ENCODE measurements at places on chromosomes 16 and 17.

DNA sequence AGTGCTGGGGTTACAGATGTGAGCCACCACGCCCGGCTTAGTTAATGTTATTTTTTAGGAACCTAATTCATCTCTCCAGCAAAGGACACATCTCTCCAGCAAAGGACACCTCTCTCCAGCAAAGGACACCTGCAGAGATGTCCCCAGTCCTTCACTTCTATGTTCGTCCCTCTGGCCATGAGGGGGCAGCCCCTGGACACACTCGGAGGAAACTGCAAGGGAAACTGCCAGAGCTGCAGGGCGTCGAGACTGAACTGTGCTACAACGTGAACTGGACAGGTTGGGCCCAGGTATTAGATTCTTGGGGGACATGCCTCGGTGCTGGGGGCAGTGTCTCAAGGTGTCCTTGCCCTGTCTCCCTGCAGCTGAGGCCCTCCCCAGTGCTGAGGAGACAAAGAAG is 4.7 kb downstream of the PFAS start:
- no peak for DNase-seq

GRCh38 chr17:15185625-15185991 is 79.5 kb downstream of the PMP22 start:
- no peak for DNase-seq

GRCh38 chr17:36188891-36189306 is 7.7 kb downstream of the CCL3L1 start:
- no peak for DNase-seq

DNA sequence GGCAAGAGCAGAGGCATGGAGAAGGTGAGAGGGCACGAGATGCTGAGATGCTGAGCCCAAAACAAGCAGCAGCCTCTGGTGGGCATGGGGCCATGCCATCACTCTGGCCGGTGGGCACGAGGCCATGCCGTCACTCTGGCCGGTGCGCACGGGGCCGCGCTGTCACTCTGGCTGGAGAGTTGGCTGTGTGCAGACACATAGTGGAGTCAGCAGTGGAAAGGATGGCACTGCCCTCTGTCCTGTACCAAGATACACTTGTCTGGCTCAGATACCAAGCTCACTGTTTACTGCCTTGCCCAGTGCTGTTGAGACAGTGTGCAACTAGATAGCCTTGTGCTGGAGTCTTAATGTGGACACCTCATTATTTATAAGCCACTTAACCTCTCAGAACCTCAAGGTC is 45.1 kb downstream of the CYB5D2 start:
- no peak for DNase-seq

DNA sequence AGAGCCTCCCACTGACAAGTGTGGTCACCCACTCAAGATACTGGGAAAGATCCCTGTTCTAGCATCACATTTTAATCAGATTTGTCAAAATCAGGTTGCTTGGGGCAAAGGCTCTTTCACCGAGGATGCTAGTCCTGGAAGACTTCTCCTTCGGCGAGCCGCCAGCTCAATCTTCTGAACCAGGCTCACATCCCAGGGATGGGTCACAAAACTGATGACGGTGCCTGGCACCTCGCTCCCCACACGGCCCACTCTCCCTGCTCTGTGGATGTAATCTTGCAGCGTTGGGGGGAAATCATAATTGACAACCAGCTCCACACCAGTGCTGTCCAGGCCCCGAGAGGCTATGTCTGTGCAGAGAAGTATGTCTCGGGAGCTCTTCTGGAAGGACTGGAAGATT is 1.5 kb downstream of the DDX28 start:
- DNase-seq, result no peak

DNA sequence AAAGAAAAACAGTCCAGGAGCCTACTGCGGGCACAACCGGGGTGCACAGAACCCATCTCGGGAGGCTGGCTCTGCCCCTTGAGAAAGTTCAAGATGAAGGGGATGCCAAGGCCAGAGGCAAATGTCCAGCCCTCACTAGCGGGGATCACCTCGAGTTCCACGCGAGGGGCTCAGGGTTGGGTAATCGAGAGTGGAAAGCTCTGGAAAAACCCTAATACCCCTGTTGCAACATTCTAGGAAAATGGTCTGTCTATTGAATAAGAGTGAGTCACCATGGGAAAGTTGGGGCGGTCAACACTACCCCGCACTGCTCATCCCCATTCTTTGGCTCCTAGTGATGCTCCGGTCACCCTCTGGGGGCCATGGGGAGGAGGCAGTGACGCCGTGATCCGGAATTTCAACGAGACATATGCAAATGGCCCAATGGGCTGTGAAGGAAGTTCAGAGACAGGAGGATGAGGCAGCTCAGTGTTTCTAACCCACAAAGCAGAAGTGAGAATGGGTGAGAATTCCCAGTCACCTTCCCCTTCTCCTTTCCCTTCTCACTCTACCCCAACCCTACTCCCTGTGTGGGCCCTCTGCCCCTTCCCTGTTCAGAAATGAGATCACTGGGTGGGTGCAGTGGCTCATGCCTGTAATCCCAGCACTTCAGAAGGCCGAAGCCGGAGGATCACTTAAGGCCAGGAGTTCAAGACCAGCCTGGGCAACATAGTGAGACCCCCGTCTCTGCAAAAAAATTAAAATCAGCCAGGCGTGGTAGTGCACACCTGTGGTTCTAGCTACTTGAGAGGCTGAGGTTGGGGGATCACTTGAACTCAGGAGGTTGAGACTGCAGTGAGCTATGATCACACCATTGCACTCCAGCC is 22.4 kb downstream of the SOCS3 start:
- no peak for DNase-seq

- no peak for DNase-seq
Observed at GRCh38 chr17:38996660-38997337, 29.6 kb upstream of the FBXO47 start.

- no peak for DNase-seq
Observed at GRCh38 chr16:70151391-70151790, 22.2 kb upstream of the CLEC18C start.
